ENCODE measurements at places on chromosomes 12 and 14.

- no peak for DNase-seq
Observed at GRCh38 chr12:128587918-128588317, 235.8 kb downstream of the SLC15A4 start.

- DNase-seq = no peak
Observed at GRCh38 chr14:90970167-90970600, 90.3 kb downstream of the RPS6KA5 start.

DNA sequence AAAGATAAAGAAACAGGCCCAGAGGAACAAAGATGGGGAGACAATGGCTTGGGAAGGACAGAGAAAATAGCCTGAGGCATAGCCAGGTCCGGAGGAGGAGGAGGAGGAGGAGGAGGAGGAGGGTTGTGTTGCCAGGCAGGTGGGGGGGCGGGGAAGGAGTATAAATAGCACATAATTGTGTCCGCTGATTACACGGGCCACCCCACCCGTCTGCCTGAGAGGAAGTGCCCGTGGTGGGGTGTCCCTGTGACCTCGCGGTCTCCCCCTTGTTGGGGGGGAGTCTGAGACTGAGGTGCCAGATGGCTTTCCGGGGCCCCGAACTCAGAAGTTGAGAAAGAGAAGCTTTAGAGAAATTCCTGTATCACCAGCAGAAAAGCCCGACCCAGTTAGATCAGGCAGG, 1.9 kb upstream of the SP7 start:
- DNase-seq = no peak

DNA sequence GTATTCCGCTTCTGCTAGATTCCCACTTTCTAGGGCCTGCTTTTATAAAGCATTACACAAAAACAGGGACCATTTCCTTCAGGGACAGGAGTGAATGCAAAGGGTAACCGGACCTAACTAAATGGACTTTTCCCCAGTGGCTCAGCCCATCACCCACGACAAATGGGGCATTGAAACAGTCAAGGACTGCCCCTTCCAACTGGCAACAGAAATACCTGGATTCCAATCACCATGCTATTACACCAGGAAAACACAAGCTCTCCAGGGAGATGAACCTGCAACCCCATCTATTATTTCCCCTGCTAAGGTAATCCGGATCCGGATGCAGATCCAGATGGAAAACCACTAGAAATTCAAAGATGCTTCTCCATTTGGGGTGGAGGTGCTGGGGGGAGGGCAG, 1.0 kb downstream of the MPHOSPH9 start:
- DNase-seq = no peak
